ENCODE measurements at places on chromosomes 7 and 10.

GRCh38 chr7:50275430-50275829 is 29.1 kb upstream of the IKZF1 start:
- no peak for DNase-seq

DNA sequence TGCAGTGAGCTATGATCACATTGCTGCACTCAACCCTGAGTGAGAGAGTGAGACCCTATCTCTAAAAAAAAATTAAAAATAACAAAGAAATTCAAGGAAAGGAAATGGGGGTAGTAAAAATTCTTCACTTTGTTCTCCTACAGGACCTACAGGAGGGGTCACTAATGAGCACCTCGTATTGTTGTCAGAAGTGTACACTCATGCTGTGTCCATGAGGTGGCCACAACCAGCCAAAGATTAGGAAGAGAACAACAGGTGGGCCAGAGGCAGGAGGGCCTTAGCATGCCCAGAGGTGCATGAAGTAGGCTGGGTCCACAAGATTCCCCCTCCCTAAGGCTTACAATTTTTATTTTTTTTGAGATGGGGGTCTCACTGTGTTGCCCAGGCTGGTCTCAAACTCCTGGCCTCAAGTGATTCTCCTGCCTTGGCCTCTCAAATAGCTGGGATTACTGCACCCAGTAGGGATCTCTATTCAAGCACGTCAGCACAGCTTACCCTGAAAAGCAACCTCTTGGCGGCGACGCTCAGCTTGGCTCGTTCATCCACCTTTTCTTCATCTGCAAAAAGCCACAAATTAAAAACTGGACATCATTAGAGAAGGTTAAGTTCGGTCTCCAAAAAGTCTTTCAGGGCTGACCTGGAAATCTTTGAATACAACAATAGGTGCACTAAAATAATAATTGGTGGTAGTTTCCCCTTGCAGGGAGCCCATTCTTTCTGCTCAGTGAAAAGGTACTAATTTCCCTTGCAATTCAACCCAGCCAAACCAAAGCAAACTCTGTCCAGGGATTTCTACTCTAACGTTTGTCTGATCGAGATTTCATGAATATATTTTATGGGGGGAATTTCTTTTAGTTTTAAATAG is 104.4 kb downstream of the SVIL start:
- no peak for DNase-seq

DNA sequence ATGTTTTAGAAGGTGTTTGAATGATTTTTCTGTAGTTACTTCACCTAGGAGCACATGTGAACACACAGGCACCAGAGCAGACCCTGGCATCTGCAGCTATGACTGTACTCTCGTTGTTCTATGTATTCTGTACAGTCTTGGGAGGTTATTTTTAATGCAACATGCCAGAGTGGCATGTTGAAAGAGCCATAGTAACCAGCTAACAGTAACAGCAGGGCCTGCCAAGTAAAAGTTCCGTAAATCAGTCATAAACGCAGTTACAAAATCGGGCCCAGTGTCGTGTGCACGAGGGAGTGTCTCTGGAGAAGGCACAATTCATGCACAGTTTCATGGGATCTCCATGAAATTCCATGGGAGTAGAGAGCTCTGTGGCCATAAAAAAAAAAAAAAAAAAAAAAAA is 108.3 kb upstream of the CDK6 start:
- DNase-seq, result no peak

GRCh38 chr7:753190-753589 is 26.1 kb upstream of the PRKAR1B start:
- DNase-seq, result no peak

- no peak for DNase-seq
These were observed 4.4 kb upstream of the SEPHS1 start for GRCh38 chr10:13352519-13352918.

DNA sequence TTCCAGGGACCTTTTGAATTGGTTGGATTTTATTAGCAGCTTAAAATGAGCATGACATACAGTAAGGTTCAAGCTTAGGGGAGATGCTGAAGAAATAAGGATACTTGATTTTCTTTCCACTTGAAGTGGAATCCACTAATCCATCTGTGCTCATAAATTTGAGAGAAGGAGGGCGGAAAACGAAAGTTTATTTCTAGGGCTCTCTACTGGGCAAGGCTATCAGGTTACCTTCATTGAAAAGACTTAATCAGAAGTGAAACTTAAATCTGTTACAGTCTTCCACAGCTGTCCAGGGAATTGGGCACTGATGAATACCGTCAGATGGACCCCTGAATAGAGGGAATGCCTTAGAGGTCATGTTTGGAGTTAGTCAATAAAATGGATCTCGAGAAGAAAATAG is 21.8 kb downstream of the AUTS2 start:
- DNase-seq, result peak; percentile 46

GRCh38 chr7:18590744-18591340 is 95.3 kb downstream of the HDAC9 start:
- peak; percentile 46 for DNase-seq

- no peak for DNase-seq
These were observed 33.5 kb upstream of the TARP start for GRCh38 chr7:38306914-38307313.

DNA sequence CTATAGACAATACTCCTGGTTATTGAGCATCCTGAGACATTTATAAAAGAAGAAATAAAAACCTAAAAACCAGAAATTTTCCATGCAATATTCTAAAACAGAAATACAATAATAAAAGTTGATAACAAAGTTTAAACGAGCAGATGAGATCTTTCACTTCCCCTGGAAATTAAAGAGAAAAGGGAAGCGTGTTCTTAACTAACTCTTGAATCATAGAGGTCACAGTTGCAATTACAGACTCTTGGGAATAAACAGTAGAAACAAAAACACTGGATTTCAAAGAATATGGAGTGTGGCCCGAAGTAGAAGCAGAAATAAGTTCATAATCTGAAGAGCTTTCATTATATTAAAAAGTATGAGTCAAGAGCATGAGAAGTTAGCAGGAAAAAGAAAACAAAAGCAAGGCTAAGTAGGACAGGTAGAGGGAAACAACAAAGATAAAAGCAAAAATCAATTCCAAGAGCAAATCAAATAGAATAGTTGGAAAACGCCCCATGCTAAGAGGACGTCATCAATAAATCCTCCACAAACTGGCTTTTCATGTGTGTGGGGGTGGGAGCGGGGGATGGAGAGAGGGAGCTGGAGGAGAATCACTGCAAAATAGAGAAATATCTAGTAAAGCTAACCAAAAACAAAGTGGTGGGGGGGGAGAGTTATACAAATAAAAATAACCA is 55.2 kb upstream of the C10orf71 start:
- no peak for DNase-seq

DNA sequence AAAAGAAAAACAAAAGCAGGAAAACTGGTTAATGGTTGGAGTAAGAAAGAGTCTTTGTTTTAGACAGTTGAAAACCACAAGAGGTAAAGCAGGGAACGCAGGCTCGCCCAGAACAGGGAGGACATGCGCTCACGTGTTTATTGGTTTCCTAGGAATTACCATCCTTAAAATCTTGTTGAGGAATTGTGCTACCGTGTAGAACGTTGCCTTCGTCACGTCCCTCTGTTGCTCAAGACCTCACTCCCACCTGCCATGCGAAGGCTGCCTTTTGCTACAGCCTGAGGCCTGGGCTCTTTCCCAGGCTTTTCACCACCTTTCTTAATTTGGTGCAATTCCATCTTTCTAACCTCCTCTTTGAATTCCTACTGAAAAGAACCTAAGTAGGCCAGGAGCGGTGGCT is 61.6 kb upstream of the CAMK1D start:
- no peak for DNase-seq

DNA sequence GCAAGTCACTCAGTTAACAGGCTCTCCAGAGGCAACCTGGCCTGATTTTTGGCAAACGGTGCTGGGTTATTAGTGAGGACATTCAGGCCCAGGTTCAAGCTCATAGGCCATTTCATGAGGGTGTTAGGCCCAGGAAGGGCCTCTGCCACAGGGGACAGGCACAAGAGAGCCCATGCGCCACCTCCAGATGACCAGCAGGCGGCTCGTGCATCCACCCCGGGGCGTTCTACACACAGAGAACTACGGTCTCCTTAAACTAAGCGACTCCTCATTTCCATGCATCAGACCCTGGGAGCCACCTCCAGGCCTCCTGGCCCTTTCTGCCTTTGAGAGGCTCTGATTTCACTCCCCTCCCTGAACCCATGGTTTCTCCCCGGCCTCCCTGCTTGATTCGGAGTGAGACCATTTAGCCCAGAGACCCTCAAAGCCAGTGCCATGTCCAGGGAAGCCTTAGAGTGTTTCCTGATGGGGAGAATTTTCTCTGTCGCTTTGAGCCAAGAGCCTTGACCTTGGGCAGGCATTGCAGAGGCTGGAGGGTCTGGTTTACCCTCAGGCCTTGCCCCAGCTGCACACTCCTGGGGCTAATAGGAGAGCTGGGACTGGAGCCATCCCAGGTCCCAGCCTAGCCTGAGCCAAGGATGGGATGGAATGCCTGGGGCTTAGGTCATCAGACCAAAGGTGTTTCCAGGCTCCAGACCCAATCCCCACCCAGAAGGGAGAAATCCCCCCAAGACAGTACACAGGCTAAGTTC is 188.0 kb downstream of the GRID1 start:
- no peak for DNase-seq

GRCh38 chr10:43846187-43846680 is 197.6 kb upstream of the ZNF32 start:
- DNase-seq, result no peak

DNA sequence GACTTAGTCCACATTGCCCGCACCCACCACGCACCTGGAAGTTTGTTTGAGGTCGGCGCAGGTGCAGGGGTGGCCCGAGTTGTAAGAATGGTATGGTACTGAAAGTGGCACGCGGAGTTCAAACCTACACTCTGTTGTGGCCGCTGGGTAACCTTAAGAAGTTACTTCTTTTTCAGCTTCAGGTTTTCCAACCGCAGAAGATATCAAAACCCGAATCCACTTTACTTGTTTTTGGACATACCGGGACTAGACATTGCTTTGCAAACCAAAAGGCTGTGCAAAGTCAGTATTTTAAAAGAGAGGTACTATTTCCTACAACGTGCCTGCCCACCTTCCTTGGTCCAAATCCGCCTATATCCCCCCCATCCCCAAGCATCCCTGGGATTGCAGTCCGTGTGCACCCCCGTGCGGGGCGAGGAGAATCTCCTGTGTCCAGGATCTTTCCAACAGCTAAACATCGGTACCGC is 1.0 kb downstream of the IGFBP3 start:
- DNase-seq, result peak; percentile 10

DNA sequence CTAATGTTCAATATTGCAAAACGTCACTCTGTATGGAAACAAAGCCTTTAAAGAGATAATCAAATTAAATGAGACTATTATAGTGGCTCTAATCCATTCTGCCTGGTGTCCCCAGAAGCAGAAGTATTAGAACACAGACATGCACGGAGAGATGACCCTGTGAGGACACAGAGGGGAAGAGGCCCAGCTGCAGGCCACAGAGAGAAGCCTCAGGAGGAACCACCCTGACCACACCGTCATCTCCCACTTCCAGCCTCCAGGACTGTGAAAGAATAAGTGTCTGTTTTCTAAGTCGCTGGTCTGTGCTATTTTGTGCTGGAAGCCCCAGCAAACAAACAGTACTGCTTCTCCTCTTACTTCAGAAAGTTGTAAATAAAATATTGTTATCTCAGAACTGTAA is 283.5 kb upstream of the ADARB2 start:
- no peak for DNase-seq

- no peak for DNase-seq
These were observed 37.2 kb downstream of the PLEKHS1 start for GRCh38 chr10:113788604-113789083.

GRCh38 chr7:65953890-65954450 is 28.0 kb downstream of the GUSB start:
- no peak for DNase-seq

DNA sequence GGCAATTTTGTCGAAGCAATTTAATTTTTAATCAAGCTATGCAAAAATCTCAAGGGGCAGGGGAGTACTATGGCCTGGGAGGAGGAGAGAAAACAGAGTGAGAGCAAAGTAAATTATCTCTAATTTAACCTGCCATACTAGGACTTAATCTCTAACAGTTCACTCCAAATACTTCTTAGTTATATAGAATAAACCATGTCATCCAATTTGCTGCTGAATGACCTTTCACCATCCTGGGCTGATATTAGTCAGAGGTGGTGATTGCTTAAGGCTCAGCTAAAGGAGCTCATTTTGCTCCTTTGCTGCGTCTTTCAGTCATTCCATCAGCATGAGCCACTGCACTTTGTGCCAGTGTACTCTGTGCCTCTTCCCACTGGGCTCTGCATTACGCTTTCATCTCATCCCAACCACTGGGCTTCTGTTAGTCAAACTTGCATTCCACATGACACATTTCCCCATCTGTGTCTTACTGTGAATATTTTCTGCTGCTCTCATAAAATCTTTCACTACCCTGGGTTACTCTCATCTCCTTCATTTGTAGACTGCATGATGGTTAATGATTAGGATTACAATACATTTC is 84.3 kb downstream of the CD36 start:
- no peak for DNase-seq

DNA sequence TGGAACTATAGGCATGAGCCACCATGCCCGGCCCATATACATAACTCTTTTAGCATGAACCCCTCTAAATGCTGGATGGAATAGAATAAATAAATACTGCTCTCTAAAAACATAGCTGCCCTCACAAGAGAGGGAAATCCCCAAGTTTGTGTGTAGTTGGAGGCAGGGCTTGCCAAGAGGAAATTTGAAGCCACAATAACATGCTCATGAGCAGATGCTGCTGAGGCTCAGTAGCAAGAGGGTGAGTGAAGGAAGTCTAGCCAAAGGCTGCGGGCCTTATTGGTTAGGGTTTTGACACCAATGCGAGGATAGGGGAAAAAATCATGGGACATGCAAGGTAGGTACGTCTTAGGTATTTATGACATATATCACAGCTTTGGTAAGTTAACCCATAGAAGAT is 17.3 kb downstream of the TPK1 start:
- no peak for DNase-seq

DNA sequence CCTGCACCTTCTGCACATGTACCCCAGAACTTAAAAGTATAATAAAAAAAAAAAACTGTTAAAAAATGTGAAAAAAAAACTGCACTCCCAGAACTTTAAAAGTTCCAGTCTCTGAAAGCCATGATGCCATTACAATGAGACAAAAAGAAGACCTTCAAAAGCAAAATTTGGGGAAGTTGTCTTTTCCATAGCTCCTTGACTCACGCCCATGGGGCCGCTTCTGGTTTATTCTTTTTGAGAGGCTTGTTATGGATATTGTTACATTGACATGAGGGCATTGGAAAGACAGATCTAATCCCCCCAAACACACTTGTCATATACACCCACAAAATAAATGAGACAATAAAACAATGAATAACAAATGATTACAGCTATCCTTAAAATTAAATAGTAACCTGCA is 798 bp downstream of the BLNK start:
- no peak for DNase-seq

DNA sequence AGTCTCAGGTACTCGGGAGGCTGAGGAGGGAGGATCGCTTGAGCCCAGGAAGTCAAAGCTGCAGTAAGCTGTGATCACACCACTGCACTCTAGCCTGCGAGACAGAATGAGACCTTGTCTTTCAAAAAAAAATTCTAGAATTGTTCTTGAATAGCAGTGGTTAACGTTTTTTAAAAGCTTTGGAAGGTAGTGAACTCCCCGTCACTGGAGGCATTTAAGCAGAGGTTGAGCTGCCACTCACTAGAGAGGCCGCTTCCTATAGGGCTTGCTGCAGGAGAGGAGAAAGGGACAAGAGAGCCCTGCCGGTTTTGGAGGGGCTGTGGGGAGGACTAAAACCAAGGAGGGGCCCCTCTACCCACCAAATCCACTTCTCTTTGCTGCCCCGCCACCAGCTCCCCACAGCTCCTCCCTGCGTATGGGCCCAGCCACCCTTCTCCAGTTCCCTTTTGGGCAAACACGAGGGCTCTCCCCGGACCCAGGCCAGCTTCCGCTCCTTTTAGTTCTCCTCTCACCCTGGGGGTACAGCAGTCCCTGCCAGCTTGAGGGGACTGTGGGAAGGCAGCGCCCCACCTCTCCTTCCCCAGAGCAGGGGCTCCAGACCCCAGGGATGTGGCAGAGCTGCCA is 86.9 kb upstream of the GTF2I start:
- no peak for DNase-seq

All from left kidney (tissue), 8 donors.